ENCODE measurements at places on chromosomes 3 and 15.

DNA sequence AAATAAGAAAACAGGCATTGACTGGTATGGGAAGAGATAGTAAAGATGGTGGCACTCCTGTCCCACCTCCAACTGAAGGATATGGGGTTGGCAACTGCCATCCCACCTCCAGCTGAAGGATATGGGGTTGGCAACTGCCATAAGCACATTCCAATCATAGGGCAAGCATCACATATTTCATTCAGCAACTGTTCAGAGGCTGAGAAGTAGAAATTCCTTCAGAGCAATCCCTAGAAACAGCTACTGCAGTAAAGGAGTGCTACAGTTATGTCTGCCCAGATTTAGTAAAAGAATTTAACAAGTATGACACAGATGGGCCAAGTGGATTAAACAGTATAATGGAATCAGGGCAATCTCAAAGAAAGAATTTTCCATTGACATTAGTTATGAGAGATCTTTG lies 156.8 kb downstream of the IMPG2 start:
- DNase-seq: no peak

GRCh38 chr3:39362192-39362591 lies 21.0 kb upstream of the SLC25A38 start:
- DNase-seq: no peak

DNA sequence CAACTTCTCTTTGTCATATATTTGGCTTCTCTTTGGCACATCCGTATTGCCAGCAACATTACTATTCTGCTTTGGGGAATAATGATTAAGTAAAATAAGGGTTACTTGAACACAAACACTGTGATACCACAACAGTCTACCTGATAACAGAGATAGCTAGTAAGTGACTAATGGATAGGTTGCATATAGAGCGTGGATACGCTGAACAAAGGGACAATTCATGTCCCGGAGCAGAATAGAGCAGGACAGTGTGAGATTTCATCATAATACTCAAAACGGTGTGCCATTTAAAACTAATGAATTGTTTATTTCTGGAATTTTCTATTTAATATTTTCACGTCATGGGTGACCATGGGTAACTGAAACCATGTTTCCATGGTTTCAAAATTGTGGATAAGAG lies 54.1 kb downstream of the SCN5A start:
- no peak for DNase-seq

DNA sequence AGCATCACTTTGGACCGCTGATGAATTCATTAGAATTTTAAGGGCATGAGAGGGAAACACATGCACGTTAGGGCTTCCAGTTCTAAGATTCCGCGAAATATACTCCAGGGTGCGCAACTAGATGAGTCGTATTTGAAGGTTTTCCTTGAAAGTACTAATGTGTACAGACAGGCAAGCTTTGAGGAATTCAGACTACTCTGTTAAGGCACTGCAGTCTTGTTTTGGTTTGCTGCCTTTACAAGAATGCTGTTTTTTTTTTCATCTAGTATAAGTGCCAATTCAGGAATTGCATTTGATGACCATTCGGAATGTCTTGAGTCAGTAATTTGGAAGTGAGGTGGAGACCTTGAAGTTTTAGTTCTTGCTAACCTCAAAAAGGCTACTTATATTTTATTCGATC lies 19.1 kb downstream of the TRNT1 start:
- DNase-seq: no peak

All from iPS-NIHi11 (cell line).